ENCODE measurements at places on chromosomes 2 and 18. TPM values are rescaled to one million over a fixed set of nuclear protein-coding genes. Genes with fewer than 3 reads are reported as not detected.

The MARCHF4 gene
- 0.57 TPM for total RNA-seq

The SAG gene
- not detected for total RNA-seq

The POTEF gene
- not detected for total RNA-seq

The AGAP1 gene
- 9.8 TPM for total RNA-seq

The SERPINB10 gene
- total RNA-seq: not detected

The C1GALT1C1L gene
- 0.36 TPM for total RNA-seq

The NOSTRIN gene
- total RNA-seq: 0.81 TPM

The MAP3K19 gene
- total RNA-seq: not detected

The CYTIP gene
- 0.82 TPM for total RNA-seq

The C2orf15 gene
- total RNA-seq: not detected

The BOLL gene
- not detected for total RNA-seq

The RPRM gene
- not detected for total RNA-seq

The NT5DC4 gene
- not detected for total RNA-seq

The HES6 gene
- 1.6 TPM for total RNA-seq

The MAPK4 gene
- total RNA-seq: not detected

The PSMD14 gene
- total RNA-seq: 103 TPM

The SP100 gene
- 151 TPM for total RNA-seq

The NEU2 gene
- not detected for total RNA-seq

The GPBAR1 gene
- total RNA-seq: not detected

The DSG1 gene
- not detected for total RNA-seq

The BMP10 gene
- not detected for total RNA-seq

Measured in fibroblast of the aortic adventitia (primary cell).